ENCODE measurements at places on chromosomes 11 and 22.

GRCh38 chr11:70405679-70406395, 7.5 kb downstream of the CTTN start:
- no peak for DNase-seq

DNA sequence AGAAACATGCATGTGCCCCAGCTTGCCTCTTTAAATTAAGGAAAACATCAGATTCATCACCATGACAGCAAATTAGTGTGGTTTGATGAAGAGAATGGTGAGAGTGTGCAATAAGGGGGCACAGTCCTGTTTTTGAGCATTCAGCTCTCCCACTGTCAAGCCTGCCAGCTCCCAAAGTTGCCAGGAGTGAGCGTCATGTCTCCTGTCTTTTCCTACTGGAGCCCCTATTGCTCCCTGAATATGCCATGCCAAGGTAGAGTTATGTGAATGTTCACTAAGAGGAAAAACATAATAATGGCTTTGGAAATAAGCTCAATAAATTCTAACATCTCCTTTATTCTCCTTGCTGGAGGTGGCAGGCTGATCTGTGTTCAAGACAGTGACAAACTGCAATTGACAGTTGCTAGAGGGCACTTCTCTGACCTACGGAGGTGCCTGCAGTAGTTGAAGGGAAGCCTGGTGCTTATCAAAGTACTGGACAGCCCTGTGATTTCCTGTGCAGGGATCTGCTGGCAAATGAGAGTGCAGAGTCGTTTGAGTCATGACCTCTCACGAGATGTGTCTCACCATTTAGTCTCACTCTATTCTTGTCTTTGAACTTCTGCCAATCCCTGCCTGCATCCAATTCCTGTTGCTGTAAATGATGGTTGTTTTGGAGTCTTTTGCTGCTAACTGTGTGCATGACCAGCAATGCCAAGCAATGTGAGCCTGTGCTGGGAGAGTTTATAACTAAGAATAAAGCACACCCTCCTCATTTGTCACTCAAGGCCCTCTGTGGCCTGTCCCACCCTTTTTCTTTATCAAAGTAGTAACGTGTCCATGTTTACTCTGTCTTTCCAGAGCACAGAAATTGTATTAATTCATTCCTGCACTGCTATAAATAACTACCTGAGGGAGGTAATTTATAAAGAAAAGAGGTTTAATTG, 34.8 kb downstream of the MRGPRX2 start:
- DNase-seq: peak; percentile 41

- peak; percentile 4 for DNase-seq
Measured at GRCh38 chr11:95283650-95284049, 52.6 kb upstream of the SESN3 start.

DNA sequence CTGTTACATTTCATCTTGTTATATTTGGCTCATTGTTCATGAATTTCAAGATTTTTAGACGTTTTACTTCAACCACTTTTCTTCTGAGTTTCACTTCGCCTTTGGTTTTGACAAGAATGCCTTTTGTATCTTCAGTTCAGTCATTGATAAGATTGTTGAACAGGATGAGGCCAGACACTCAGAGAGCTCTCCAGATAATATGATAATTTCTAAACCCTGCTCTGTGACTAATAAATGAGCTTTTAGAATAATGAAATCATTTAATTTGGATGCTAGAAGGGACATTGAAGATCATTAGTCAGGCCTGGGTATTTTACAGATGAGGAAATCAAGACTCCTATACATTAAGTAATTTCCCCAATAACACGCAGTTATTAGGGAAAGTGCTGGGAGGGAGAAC, 37.2 kb upstream of the GRAMD1B start:
- no peak for DNase-seq

GRCh38 chr22:42134100-42135020, 3.8 kb upstream of the CYP2D6 start:
- DNase-seq: no peak

- peak; percentile 94 for DNase-seq
Measured at GRCh38 chr22:41682033-41682807, 6.4 kb downstream of the SNU13 start.

- no peak for DNase-seq
Measured at GRCh38 chr11:121479698-121480238, 27.0 kb upstream of the SORL1-AS1 start.

- DNase-seq: peak; percentile 43
Measured at GRCh38 chr22:29205594-29206371, at the start of gene EMID1. TSS of gene EMID1 (plus strand) at chr22:29205896. CDS start at chr22:29206039, 143 bp downstream.

GRCh38 chr22:44098021-44098739, 74.1 kb downstream of the PARVB start:
- no peak for DNase-seq

DNA sequence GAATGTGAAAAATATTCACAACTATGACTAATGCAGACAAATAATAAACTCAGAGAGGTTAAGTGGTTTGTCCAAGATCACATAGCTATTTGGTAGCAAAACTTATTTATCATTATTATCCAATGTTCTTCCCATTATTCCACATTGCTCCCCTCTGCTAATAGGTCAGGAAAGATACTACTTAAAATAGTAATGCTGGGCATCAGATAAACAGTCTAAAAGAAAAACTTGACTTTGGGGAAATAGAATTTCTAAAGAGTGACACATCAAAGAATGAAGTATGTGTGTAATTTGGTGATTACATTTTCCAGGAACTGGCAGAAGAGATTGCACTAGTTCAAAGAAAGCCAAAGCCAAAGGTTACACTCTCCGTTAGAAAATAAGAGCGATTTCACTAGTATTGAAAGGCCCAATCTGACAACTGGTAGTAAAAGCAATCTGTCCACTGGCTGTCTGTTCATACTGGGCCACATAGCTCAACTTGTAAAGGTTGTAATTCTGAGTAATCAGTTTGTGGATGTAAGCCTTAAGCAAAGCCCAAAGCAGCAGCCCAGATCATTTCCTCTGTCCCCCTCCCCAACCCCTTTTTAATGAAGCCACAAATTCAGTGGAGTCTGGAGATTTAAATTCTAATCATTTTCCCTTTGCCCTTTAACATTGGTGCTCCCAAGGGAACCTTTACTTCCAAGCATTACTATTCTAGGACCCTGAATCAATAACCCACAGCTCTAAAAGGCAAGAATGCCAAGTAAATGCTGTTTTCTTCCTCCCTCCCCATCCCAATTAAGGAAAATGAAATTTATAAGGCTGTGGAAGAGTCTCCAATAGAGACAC, 283.5 kb downstream of the TTC28 start:
- peak; percentile 91 for DNase-seq

GRCh38 chr11:87529486-87529885, 491.8 kb downstream of the TMEM135 start:
- no peak for DNase-seq

- DNase-seq: no peak
Measured at GRCh38 chr22:44155115-44155514, 25.6 kb upstream of the PARVG start.

- DNase-seq: no peak
Measured at GRCh38 chr22:32016081-32016480, 27.0 kb upstream of the SLC5A1 start.

DNA sequence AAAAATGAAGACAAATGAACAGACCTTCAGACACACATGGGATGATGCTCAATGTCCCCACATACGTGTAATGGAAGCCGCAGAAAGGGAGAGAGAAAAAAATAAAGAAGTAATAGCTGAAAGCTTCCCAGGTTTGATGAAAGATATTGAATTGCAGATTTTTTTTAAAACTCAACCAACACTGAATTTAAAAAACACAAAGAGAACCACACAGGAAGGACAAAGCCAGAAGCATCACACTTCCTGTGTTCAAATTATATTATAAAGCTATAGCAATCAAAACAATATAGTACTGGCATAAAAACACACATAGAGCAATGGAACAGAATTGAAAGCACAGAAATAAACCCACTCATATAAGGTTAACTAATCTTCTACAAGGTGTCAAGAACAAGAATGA, 26.5 kb downstream of the TMEM45B start:
- no peak for DNase-seq

GRCh38 chr11:76659672-76660532, 10.6 kb downstream of the LRRC32 start:
- DNase-seq: no peak

DNA sequence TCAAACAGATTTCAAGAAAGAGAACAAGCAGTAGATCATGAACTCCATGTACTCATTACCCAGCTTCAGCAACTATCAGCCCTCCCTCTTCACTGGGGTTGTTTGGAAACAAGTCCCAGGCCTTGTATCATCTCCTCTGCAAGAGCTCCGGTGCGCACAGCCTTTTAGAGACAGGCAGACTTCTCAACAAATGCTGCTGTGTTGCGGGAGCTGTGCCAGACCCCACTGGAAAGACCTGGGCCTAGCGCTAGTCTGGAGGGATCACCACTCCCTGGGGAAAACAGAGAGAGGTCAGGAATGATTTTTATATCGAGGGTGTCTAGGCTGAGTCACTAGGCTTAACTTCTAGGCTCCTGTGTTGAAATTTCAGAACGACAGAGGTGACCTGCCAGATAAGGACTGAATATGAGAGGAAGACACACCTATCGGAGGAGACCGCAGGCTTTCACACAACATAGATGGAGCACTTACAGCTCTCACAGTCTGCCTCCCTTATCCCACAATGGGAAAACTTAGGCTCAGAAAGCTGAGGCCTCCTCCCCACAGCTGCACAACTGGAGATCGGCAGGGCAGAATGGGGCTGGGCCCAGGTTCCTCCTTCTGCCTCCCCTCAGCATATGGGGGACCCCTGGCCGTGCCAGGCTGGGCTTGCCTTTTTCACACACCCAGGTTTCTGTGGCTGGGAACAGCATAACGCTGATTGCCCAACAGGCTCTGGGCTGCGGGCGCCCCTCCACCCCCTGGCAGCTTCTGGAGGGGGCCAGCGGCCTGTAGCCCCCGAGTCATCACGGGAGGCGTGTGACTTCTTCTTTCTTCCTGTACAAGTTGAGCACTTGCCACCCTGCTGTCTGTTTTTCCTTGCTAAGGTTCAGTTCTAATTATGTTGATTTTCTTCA, 86.0 kb downstream of the PKNOX2 start:
- DNase-seq: no peak

DNA sequence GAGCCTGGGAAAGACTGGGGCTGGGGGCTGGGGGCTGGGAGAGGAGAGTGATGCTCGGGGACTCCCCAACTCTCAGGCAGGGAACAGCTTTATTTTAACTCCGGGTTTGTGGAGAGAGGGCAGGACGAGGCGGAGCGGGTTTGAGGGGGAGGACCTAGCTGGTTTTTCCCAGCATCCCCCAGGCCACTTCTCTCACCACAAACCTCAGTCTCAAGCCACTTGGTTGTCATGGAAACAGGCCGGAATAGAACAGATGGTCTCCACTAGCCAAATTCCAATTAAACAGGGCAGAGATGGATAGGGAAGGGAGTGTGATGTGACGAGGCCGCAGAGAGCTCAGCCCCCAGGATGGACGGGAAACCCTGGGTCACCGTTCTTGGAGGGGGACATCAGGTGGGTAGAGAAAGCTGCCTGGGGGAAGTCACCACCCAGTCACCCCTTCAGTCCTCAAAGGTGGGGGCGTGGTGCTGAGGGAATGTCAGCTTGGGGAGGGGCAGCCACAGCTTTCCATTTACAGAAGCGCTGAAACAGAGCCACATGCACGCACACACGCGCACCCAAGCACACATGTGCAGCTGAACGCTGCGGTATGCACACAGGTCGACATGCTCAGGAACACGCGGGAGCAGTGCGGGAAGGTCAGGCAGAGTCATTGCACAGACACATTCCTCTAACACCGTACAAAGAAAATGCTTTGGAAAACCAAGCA, 19.2 kb downstream of the NECTIN1 start:
- peak; percentile 86 for DNase-seq

GRCh38 chr22:32947573-32947972, 110.6 kb downstream of the SYN3 start:
- DNase-seq: no peak

DNA sequence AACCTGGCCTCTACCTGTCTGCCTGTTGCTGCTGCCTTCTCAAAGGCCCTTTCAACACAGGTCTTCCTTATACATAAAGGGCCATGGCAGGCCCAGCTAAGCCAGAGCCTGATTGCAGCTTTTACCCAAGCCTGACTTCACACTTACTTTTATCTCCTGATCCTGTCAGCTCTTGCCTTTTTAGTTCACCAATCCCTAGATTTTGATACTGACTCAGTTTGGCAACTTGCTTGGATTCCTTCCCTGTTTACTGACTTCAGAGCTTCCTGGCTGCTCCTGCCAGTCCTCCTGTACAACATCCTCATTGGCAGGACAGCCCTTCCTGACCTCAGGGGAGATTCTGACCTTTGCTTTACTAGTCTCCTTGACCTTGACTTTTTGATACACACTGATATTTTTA, 195.2 kb downstream of the NELL1 start:
- DNase-seq: no peak

DNA sequence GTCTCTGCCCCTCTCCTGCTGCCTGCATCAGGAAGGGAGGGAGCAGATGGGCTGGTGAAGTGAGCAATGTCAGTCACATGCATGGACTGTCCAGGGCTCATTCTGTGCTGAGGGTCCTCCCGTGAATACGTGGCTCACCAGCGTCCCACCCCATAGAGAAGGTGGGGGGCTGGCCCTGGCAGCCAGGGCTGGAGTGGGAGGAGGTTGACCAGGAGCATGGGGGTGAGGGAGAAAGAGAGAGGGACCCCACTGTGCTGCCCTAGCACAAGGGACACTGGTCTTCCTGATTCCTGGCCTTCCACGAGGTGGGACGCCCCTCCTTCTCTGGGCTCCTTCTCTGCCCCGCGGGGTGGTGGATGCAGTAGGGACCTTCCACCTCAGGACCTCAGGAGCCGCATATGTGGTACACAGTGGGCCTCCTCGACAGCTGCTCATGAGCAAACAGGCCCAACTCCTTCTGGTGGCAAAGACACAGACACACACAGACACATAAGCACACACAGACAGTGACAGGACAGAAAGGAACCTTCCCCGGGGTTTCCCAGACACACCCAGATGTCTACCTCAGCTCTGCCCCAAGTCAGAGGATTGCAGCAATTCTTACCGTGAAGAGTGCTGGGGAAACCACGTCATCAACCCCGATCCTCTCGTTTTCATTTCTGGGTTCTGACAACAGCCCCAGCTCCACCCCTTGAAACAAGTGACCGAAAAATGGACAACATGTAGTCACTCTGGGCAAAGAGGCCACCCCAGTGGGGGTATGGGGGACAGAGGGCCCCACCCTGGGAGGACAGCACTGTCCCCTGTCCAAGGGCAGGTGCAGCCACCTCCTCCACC, 3.6 kb upstream of the APOBEC3A start:
- DNase-seq: peak; percentile 32

DNA sequence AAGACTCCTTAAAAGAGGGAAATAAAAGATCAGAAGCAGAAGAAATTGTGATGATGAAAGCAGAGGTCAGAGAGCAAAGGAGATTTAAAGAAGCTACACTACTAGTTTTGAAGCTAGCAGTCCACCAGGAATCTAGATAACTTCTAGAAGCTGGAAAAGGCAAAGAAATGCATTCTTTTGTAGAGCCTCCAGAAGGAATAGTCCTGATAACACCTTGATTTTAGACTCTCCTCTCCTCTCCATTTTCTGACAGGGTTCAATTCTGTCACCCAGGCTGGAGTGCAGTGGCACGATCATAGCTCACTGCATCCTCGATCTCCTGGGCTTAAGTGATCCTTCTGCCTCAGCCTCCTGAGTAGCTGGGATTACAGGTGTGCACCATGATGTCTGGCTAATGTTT, 1187.3 kb upstream of the CNTN5 start:
- DNase-seq: no peak

- DNase-seq: no peak
Measured at GRCh38 chr11:16357775-16358174, 1.4 kb upstream of the SOX6 start.

Measured in OCI-M1 (cell line).